ENCODE measurements at places on chromosomes 5 and 9. TPM values are rescaled to one million over a fixed set of nuclear protein-coding genes. Genes with fewer than 3 reads are reported as not detected.

Gene FCN2
- not detected for total RNA-seq

Gene TEK
- total RNA-seq = 1.8 TPM

Gene MPDZ
- total RNA-seq = 46.9 TPM

Gene RNF183
- not detected for total RNA-seq

Gene FAM81B
- total RNA-seq = not detected

Gene GPR151
- total RNA-seq = not detected

Gene STC2
- total RNA-seq = 77.7 TPM

Gene KLHL9
- total RNA-seq = 17.4 TPM

Gene CARD19
- total RNA-seq = 23.6 TPM

Gene C9orf153
- total RNA-seq = not detected

Gene COL15A1
- not detected for total RNA-seq

Gene PCDHGA11
- 2.7 TPM for total RNA-seq

Gene LHX2
- not detected for total RNA-seq

Gene DND1
- 2.3 TPM for total RNA-seq

Gene IFNK
- total RNA-seq = not detected

Gene LVRN
- total RNA-seq = 0.09 TPM

Gene MCTP1
- 3.0 TPM for total RNA-seq

Gene RIC1
- 13.8 TPM for total RNA-seq

Gene ATP10B
- 0.11 TPM for total RNA-seq

Gene ACOT12
- total RNA-seq = not detected

Gene FGF18
- total RNA-seq = 0.94 TPM

Gene NTRK2
- total RNA-seq = not detected

Gene ACTBL2
- not detected for total RNA-seq

Gene PCA3
- total RNA-seq = not detected

Gene SNAPC4
- 29.7 TPM for total RNA-seq

Gene SELENOP
- total RNA-seq = 8.5 TPM

Gene FOXD1
- total RNA-seq = 0.31 TPM

Gene PCDHB3
- total RNA-seq = 2.3 TPM

Gene SLC25A2
- total RNA-seq = not detected

Gene THBS4
- 18.6 TPM for total RNA-seq

Gene SLC4A9
- not detected for total RNA-seq

Gene SHC3
- 1.3 TPM for total RNA-seq

Gene PCDHB11
- total RNA-seq = 2.0 TPM

Gene SLC34A3
- not detected for total RNA-seq

Data from H9 (cell line).